CD4-positive, alpha-beta T cell (primary cell): ENCODE measurements at places on chromosomes 4 and X.

DNA sequence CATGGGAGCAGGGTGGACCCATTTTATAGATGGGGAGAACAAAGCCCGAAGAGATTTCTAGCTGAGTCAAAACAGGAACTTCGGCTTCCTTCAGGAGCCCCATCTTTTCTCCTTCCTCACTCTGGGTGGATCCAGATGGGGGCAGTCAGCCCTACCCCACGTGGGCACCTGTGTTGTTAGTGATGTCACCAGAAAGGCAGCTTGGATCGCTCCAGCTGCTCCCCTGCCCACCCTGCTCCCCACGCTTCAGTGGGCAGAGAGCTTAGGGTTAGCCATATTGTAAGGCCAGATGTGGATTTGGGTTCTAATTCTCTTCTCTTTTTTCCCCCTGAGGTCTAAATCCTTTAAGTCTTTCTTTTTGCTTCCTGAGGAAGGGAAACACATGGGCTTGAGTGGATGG lies 132.3 kb upstream of the PJA1 start:
- no peak for DNase-seq

- DNase-seq = no peak
These were observed 51.7 kb downstream of the ZFX start for GRCh38 chrX:24201216-24201615.

GRCh38 chrX:17033225-17033624 lies 86.8 kb downstream of the REPS2 start:
- no peak for DNase-seq

GRCh38 chr4:119517361-119518229 lies 111.0 kb downstream of the PDE5A start:
- DNase-seq = no peak

DNA sequence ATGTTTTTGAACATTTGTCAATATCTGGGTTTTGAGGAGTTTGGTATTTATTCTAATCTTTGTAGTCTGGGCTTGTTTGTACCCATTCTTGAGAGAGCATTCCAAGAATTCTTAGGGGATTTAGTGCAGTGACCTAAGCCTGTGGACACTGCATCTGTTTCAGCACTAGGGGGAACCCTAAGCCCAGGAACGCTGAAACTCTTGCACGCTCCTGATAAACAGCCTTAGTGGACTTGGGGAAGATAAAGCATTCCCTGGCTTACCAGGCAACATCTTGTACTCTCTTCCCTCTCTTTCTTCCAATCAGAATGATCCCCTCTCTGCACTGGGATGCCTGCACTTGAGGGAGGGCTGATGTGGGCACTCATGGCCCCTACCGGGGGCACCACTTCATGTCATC lies 654.9 kb upstream of the HTR2C start:
- DNase-seq = no peak

DNA sequence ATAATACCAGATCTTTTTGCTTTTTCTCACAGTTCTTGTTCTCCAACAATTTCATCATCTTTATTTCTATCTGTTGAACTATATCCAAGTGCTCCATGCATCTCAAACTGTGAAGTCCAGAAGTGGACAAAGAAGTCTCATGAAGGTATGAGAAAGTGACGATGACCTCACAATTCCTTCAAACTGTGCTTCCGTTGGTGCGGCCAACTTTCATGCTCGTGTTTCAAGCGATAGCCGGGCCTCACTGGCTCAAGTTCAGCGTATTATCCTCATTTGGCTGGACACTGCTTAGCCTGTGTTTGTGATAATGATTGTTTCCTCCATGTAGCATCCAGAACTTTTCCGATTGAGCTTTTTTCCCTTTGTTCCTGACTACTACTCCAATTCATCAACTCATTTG lies 143.1 kb downstream of the PALLD start:
- no peak for DNase-seq

- DNase-seq = no peak
These were observed 17.6 kb downstream of the UNC5C start for GRCh38 chr4:95531141-95531540.

DNA sequence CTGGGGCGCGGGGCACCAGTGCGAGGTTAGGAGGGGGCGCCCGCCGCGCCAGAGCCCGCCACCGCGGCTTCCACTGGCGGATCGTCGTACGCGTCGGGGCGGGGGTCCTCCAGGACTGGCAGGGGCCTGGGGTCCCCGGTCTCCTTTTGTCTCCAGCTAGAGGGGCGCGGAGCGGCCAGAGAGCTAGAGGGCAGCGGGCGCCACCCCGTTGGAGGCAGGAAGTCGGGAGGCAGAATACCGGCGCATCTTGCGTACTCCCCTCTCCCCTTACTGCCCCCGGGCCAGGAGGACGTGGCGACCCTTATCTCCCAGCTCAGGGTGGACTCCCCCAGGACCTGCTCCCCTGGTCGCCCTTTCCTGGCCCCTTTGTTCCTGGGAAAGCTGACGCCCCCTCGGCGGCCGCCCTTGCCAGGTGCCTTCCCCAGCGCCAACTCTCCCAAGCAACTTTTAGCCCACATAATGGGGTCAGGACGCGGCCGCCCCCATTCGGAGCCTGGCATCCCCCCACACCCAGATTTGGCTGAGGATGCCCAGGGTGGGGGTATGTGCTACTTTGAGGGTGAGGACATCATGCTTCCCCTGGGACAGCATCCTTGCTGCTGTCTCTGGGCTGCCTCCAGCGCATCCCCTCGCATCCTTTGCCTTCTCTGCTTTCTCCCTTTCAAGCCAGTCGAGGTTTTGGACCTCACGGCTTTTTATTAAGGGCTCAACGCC lies 933 bp downstream of the CNKSR2 start:
- no peak for DNase-seq

GRCh38 chr4:62057031-62057430 lies 856.9 kb downstream of the ADGRL3 start:
- DNase-seq = no peak

DNA sequence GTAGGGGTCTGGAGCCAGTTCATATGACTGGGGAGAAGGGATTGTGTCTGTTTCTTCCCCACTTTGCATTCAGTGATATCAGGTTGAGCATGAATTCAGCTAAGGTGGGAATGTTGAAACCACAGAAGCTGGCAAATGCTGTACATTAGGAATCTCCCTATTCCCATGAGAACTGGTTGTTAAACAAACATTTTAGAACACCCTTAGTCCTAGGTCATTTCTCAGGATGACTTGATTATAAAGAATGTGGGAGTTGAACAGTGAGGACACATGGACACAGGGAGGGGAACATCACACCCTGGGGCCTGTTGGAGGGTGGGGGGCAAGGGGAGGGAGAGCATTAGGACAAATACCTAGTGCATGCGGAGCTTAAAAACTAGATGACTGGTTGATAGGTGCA lies 62.6 kb upstream of the LIMCH1 start:
- DNase-seq = no peak

DNA sequence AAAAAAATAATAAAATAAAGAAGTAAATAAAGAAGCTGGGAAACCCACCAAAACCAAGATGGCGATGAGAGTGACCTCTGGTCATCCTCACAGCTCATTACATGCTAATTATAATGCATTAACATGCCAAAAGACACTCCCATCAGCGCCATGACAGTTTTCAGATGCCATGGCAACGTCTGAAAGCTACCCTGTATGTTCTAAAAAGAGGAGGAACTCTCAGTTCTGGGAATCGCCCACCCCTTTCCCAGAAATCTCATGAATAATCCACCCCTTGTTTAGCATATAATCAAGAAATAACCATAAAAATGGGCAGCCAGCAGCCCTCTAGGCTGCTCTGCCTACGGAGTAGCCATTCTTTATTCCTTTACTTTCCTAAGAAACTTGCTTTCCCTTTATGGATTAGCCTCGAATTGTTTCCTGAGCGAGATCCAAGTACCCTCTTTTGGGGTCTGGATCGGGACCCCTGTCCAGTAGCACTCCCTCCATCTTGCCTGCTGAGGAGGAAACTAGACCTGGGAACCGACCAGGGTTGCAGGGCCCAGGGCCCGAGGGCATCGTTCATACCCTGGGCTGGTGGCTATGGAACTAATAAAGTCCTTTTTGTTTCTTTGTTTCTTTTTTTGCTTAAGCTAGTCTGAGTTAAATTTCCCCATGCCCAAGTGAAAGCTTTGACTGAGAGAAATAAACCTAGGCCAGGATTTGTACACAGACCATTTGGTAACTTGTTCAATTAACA lies 30.9 kb downstream of the HTT-AS start:
- DNase-seq = no peak

DNA sequence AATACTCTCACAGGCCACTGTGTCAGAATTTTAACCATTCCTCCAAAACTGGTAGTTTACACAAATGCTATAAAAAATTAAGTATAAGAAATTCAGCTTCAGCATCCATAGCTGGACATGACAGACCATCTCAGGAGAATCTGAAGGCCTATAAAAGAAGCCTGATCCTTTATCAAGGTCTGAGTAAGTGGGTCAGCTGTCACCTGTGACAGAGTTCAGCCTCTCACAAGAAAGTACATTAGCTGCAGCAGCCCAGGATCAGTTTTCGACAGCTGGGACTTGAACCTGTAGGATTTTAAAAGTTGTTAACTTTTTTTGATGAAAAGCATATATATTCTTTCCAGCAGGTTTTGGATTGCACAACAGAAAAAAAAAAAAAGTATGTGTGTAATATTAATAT lies 60.7 kb downstream of the PPP3CA start:
- DNase-seq = no peak

- DNase-seq = no peak
These were observed 34.1 kb downstream of the FHDC1 start for GRCh38 chr4:152970102-152970820.

DNA sequence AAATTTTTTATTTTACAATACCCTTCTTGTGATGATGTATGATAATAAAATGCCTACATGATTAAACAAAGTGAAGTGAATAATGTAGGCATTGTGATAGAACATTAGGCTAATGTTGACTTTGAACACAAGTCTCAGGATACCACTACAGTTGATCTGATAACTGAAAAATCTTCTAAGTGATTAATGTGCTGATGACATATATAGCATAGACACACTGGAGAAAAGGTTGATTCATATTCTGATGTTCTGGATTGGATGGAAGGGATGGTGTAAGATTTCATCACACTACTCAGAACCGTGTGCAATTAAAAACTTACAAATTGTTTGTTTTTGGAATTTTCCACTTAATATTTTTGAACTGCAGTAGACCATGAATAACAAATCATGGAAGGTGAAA lies 738.5 kb downstream of the TECRL start:
- DNase-seq = no peak

DNA sequence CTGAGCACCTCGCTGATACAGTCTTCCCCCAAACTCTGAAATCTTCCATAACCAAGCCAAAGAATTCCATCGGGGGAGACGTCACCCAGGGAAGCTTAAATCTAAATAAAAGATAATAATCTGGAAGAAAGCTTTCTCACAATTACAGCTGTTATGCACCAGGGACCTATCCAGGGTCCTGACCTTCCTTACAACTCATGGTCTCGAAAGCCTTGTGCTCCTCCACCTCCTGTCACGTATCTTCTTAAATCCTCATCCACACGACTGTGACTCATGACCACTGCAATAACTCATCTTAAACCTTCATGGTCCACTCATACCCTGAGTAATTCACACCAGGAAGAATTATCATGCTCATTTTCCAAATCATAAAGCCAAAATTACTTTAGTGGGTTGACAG lies 166.8 kb upstream of the FRG1 start:
- no peak for DNase-seq
